Stimulated activated CD8-positive, alpha-beta memory T cell treated with anti-CD3 and anti-CD28 coated beads, Interleukin-2, amount 100 ng/mL, for 1 hour (primary cell): ENCODE measurements at places on chromosomes 12 and 14.

DNA sequence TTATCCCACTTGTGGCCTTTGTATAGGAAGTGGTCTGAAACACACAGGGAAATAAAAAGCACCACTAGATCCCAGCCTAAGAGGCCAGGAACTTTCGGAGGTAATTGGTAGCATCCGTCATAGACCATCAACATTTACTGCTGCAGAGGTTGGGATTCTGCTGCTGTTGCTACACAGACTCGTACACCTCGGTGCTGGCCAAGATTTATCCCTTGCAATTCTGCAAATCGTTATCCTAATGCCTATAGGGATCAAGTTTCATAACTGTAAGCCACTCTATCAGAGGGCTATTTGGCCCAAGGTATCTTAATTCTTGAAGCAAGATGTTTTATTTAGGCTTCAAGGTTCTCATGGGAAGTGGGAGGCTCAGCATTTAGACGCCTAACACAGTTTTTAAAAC is 913.6 kb downstream of the GALC start:
- no peak for DNase-seq

DNA sequence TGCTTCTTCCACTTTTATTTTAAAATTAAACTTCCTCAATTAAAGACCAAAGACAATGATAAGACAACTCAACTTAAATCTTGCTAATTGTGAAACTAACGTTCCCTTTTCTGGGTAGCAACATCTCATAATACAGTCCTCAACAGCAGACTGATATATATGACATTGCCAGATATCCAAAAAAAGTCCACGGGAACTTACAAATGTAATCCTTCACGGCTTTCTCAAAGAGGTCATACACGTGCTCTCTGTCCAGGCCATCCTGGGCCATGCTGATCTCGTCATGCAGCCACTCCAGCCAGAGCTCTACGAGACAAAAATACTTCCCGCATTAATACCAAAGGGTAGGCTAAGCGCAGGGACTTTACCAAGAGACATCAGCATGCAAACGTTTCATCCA is 13.3 kb downstream of the SART3 start:
- no peak for DNase-seq

DNA sequence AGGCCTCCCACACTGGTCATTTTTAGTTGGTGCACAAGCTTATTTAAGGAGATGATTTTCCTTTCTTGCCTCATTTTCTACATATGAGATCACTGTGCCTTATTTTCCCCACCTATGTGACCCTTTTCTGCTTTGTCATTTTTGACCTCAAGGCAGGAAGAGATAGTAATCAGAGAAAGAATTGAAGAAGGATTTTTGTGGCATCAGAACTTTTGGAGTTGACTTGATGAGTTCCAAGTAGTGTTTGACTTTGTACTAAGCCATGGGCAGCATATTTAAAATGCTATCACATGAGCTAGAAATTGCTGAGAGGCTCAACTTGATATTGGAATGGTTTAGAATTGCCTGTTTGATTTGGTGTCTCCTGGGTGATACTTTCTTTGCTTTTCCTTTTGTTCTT is 440.8 kb downstream of the AEBP2 start:
- DNase-seq = no peak

GRCh38 chr12:85559127-85559526 is 277.1 kb downstream of the RASSF9 start:
- no peak for DNase-seq

- no peak for DNase-seq
Observed at GRCh38 chr14:35050652-35051051, 4.6 kb downstream of the FAM177A1 start.

DNA sequence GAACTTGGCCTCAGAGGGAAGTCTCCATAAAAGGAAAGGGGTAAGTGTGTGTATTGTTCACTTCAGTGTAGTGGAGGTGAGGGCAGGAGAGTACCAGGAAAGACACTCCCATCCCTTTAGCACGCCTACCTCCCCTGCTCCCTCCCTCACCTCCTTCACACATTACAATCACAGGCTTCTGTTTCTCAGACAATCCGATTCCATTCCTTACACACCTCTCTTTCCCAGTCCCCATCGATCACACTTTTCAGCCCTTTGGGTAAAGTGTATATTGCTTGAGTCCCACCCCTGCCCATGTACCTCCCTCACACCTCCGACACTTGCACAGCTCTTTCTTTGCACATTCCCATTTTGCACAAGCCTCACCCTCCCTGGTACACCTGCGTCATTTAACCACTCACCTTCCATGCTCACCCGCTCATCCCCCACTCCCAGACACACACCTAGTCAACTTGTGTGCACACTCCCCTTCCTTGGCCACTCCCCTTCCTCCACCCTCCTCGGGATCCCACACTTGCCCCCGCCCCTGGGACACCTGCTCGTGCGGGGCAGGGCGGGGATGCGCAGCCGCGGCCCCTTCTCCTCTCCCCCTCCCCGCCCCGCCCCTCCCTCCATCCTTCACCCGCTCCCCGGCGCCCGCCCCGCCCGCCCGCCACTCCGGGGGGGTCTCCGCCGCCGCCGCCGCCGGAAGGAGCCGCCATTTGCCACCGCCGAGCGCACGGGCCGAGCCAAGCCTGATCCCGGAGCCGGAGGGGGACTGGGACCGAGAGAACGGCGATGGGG is at the start of gene MARCHF9:
Gene MARCHF9, plus strand, starts transcription at position 693 of the 783 bp plus-strand sequence. CDS start 426 bp downstream, outside the sequence.
- DNase-seq = peak; percentile 49

GRCh38 chr14:89368490-89369477 is 48.2 kb downstream of the FOXN3 start:
- no peak for DNase-seq

DNA sequence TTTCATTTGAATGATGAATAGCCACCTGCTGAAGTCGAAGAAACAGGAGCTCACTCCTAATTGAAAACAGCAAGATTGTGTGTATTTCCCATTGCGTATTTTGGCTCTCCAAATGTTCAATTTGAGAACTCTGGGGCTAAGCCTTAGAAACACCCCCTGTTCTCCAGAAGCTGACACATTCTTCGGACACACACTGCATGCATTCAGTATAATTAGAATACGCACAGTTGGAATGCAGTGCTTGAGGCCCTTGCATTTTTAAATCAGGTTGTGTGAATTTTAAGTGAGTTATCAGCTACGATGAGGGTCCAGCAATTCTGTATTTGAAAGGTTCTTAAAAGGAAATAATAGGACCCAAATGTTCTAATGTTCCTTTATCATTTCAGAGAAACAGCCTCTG is 103.8 kb downstream of the PRKD1 start:
- no peak for DNase-seq

GRCh38 chr12:81759190-81760051 is at the start of gene PPFIA2:
TSS of gene PPFIA2 (minus strand) at chr12:81759350.
- DNase-seq = no peak

DNA sequence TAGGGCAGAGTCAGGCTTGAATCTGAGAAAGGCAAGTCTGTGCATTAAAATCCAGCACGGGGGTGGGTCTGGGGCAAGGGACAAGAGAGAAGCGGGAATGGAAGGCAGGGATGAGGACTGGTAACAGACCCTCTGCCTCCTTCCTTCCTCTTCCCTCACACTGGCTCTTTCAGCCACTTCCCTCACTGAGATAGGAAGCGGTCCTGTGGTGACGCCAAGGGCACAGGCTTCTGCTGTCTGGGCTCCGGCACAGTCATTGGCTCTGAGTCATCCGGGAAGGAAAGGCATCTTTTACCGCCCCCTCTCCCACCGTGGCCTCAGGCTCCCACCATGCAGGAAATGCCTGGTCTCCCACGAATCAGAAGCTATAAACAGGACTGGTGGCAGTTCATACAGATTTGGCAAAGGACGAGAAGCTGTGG is 70.2 kb downstream of the ETV6 start:
- no peak for DNase-seq

DNA sequence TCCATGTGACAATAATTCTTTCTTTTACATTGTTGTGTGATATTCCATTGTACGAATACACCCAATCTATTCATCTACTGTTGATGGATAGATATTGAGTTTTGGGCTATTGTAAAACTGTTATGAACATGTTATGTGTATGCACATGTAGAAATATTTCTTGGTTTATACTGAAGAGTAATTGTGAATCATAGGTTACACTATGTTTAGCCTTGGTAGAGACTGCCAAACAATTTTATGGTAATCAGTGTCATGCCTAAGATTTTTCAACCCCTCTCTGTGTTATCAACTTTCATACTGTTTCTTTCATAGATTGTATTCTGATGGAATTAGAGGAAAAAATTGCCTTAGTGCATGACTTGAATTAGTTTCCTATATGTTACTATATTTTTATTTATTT is 39.5 kb downstream of the FRMD6 start:
- DNase-seq = no peak

GRCh38 chr12:105409279-105409678 is 78.8 kb downstream of the C12orf75 start:
- DNase-seq = no peak

- DNase-seq = no peak
Observed at GRCh38 chr14:100405760-100406455, 82.8 kb downstream of the SLC25A47 start.

GRCh38 chr14:101716077-101716950 is 45.2 kb upstream of the PPP2R5C start:
- DNase-seq = no peak

DNA sequence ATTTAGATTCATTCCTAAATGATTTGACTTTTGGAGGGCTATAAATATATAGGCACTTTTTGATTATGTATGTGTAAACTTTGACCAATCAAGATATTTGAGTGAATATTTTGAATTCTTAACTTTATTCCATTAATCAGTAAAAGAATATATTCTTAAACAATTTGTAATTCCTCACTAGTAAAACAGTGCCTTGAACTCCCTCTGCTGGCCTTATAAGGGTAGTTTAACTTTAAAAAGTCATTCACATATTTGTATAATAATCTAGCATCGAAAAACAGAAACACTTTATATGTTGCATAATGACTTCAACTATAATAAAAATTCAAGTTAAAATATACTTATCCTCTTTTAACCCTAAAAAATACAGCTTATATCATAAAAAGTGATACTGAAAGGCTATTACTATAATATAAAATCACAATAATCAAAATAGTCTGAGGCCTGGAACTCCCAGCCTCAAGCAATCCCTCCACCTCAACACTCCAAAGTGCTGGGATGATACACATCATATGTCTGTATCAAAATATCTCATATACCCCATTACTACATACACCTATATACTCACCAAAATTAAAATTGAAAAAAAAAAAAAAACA is 31.2 kb downstream of the CCDC59 start:
- no peak for DNase-seq

DNA sequence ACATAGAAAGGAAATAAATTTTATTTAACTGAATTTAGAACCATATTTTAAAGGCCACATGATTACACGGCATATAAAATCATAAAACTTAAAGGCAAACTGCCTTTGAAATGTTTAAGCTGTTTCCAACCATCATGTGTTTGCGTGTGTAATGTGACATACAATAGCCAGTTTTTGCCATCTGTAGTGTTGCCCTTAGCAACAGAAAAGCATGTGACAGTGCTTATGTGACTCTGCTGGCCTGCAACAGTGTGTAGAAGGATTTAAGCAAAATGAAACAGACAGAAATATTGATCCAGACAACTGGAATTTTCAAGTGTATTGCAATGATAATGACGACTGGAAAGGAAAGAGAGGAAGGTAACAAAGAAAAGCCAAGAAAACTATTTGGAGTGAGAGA is 49.5 kb downstream of the TSPAN19 start:
- no peak for DNase-seq

DNA sequence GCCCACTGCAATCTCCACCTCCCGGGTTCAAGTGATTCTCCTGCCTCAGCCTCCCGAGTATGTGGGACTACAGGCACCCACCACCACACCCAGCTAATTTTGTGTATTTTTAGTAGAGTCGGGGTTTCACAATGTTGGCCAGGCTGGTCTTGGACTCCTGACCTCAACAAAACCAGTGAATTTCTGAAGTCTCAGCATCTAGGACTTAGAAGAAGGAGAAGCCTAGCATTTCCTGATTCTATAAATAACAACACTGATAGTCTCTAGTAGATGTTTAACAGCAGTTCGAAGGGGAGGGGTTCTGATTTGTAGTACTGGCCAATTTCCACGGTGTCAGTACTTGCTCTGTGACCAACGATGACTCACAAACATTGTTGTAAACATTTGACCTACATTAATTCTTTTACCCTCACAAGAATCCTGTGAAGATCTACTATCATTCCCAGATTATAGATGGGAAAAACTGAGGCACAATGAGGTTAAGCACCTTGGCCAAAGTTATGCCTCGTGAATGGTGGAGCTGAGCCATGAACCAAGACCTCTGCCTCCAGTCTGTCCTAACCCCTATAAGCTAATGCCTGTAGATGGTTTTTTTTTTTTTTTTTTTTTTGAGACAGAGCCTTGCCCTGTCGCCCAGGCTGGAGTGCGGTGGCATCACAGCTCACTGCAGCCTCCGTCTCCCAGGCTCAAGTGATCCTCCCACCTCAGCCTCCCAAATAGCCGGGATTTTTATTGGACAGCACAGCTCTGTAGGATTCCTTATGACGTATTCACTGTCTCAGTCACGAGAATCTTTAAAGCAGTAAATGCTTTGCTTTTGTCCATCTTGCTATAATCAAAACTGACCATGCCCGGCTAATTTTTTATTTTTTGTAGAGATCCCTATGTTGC is 5.2 kb downstream of the P2RX4 start:
- no peak for DNase-seq

DNA sequence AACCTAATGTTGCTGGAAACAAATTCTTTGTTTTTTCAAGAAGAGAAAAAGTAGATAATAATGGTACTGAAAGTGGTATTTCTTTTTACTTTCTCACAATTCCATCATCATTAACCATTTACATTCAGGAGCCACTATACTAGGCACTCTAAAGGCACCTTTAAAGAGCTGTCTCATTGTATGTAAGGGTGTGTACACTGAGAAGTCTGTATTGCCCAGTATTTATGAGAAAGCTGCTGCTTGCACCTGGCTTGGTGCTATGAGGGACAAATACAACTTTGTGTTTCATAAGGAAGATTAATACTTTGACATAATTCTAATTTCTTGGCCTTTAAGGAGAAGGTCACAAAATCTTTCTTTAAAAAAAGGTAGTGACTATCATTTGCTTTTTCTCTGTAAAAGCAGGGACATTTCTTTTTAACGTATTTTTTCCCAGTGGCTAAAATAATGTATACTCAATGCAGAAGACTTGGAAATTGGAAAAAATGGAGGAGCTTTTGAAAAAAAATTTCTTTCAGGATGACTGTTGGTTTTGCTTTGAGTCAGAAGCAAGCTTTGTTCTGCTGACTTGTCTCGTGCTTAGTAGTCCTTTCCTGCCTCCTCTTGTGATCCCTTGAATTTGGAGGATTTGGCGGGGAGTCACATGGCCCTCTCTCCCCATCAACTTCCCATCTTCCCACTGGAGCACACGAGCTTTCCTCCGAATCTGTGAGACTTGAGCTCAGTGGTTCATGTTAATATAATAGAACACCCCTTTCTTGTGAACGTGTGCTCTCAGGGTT is 50.1 kb downstream of the RASSF3 start:
- DNase-seq = no peak

- DNase-seq = no peak
Observed at GRCh38 chr12:123971770-123972456, 718 bp downstream of the CCDC92 start.

DNA sequence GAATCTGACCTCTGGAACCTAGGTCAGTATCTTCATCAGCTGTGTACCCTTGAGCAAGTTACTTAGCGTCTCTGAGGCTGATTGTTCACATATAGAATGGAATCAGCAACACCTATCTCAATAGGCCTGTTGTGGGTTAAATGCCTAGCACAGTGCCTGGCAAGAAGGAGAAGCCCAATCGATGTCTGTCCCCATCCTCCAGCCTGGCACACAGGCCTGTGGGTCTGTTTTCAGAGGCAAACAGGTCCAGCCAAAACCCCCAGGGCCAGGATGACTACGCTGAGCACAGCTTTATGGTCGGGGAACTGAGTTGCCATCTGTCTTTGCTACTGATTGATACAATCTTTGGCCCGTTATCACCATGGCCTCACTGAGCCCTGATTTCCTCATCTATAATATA is 89.2 kb downstream of the NUAK1 start:
- DNase-seq = no peak

GRCh38 chr12:121799842-121800693 is 3.7 kb upstream of the SETD1B start:
- DNase-seq = peak; percentile 59
